ENCODE measurements at places on chromosomes 12 and 14.

GRCh38 chr14:33229269-33229929 lies 290.7 kb downstream of the NPAS3 start:
- DNase-seq: no peak

GRCh38 chr14:76350671-76351070 lies 25.3 kb upstream of the ESRRB start:
- DNase-seq: no peak

- no peak for DNase-seq
These were observed 605 bp downstream of the ZCRB1 start for GRCh38 chr12:42325326-42325652.

- DNase-seq: no peak
These were observed 50.1 kb upstream of the OR5AU1 start for GRCh38 chr14:21205678-21206581.

DNA sequence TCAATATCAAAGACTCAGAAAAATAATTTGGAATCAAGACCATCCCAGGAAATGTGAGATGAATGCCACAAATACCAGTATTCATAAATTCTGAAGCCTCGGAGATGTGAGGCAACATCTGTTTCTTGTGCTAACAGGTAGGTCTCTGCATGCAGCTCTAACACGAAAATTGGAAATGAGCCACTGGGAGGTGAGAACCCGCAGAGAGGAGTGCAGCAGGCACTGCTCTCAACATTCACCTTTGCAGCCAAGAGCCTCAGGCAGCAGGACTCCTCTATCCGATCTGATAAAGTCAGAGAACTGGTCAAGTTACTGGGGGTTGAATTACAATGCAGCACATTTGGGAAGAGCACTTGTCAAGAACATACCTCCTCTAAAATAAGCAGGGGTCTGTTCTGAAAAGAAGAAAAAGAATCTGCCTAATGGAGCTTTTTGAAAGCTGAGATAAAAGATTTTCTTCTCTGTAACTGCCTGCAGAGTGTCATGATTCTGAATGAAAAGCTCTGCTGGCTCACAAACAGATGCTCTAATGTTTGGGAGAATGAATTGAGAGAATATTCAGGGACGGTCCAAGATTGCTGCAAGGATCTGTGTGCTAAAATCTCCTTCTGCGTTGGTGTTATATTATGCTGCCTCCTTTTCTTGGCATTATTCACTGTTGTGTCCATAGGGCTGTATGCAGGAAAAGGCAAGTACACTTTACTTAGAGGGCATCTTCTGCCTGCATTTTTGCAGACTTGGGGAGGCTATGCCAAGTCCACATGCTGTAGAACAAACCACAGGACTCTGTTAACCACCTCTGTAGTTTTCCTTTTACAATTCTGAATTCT lies 209.6 kb upstream of the KRR1 start:
- no peak for DNase-seq

GRCh38 chr12:59023861-59024424 lies 103.6 kb upstream of the LRIG3 start:
- no peak for DNase-seq
